ENCODE measurements at places on chromosomes 1 and 21.

- no peak for DNase-seq
These were observed 13.5 kb upstream of the SPATA1 start for GRCh38 chr1:84492726-84493125.

GRCh38 chr1:67031121-67031858 is 22.7 kb downstream of the SLC35D1 start:
- no peak for DNase-seq

- DNase-seq: no peak
These were observed 39.6 kb downstream of the SDC3 start for GRCh38 chr1:30868833-30869435.

DNA sequence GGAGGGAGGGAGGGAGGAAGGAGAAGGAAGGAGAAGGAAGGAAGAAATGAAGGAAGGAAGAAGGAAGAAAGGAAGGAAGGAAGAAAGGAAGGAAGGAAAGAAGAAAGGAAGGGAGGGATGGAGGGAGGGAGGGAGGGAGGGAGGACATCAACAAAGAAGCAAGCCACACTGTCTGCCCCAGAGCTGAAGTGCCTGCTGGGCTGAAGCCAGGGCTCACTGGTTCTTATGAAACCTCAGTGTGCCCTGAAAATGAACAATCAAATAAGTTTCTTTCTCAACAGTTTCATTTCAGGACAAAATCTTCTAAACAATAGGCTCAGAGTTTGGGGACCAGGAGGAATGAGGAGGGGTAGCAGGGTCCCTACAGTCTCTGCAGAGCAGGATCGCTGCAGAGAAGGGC is 21.1 kb downstream of the ARHGEF19 start:
- no peak for DNase-seq

DNA sequence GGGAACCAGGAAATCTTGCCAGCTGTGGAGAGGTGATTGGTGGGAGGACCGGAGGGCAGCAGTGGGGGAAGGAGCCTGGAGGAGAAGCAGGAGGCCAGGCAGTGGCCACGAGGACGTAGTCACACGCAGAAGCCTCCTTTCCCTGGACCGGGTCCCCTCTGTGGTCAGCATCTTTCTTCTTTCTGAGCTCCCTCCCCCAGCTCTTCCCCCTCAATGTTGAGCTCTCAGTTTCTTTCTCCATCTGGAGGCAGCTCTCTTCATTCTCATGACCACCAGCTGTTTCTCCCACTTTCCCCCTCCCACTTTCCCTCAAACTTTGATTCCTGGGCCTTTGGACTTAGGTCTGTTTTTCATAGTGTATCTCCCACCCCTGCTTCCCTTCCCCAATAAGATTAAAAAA is 18.3 kb downstream of the KIRREL1 start:
- no peak for DNase-seq

DNA sequence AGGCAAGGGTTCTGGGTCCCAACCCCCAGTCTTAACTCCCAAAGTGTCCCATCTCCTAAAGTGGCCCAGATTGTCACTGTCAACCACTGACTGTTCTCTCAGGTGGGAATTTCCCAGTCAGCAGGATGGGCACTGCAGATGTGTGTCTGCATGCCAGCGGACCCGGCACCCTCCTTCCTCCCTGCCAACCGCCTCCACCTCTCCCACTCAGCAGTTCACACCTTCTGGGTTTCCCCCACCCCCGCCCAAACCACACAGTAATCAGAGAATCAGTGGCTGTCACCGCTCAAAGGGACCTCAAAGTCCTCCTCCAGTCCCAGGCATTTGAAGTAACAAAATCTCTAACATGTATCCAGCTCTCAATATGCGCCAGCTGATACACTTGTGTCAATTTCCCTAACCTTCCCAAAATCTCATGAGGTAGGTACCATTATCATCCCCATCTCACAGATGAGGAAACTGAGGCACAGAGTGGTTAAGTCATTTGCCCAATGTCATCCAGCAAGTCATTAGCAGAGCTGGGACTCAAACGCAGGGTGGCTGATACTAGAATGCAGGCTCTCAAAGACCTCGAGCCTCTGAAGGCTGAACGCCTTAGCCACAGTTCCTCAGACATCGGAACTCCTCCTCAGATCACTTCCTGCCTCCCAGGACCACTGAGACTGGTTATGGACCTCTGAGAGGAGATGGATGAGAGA is 4.8 kb downstream of the RUNX3 start:
- DNase-seq: no peak

- DNase-seq: peak; percentile 85
These were observed 2.2 kb upstream of the SSBP3 start for GRCh38 chr1:54408147-54409066.

DNA sequence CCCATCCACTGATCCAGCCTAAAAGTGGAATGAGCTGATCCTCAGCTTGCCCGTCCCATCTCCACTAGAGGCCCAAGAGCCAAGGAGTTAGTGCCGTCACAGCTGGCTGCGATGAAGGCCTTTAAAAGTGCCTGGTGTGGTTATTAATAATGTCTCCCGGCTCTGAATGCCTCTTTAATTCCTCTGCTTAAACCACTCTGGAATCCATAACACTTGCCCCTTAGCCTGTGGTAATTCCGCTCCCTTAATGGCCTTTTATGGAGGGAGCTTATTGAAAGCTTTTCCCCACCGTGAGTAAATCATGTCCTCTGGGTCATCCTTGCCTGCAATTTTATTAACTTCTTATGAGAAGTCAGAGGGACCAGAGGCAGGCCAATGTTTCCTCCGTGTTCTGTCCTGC is 55.4 kb downstream of the UBIAD1 start:
- no peak for DNase-seq

GRCh38 chr1:91137173-91137852 is 115.5 kb upstream of the ZNF644 start:
- DNase-seq: no peak

- no peak for DNase-seq
These were observed 31.9 kb upstream of the IVNS1ABP start for GRCh38 chr1:185348985-185349384.

DNA sequence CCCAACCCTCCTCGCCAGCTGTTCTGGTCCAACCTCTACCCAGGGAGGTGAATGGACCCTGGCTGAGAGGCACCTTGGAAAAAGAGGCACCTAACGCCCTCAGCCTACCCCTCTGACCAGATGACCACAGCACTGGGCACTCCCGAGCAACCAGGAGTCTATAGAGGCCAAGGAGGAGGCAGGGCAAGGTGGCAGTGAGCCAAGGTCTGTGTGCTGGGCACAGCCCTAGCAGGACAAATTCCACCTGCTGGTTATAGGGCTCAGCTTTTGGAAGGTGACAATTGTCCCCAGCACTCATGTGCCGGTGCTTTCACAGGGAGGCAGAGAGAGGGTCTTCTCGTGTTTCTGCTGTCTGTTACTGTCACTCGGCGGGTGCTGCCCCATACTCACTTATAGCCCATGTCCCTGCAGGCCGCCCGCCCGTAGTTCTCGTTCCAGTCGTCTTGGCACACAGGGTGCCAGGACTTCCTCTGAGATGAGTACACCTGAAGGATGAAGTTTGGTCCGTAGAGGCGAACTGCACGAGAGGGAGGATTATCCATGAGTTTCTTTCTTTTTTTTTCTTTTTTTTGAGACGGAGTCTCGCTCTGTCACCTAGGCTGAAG is 27.8 kb downstream of the TMPRSS2 start:
- DNase-seq: no peak

DNA sequence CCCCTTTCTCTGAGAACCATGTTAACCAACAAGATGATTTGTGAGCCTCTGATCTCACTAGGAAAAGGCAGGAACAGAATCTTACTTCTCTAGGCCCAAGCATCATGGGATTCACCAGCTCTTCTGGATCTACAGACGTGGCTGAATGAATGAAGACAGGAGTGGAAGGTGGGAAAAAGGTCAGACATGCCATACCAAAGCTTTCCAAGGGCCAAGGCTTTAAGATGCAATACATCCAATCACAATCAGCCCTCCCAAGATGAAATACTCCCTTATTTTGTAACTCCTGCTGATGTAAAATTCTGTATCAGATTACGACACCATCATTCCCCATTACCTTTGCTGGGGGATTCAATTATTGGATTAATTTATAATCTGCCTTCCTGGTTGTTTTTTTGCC is 80.9 kb downstream of the SSBP3 start:
- DNase-seq: no peak

- no peak for DNase-seq
These were observed 17.5 kb downstream of the ZMYM4 start for GRCh38 chr1:35285771-35286606.

- no peak for DNase-seq
These were observed 661 bp upstream of the OSCP1 start for GRCh38 chr1:36450919-36451305.

- DNase-seq: no peak
These were observed 17.6 kb upstream of the CBR3 start for GRCh38 chr21:36117286-36117741.

All from kidney capillary endothelial cell (primary cell).